Posterior vena cava (tissue), 2 donors: ENCODE measurements at places on chromosomes 2 and 18. TPM values are rescaled to one million over a fixed set of nuclear protein-coding genes. Genes with fewer than 3 reads are reported as not detected.

DNA sequence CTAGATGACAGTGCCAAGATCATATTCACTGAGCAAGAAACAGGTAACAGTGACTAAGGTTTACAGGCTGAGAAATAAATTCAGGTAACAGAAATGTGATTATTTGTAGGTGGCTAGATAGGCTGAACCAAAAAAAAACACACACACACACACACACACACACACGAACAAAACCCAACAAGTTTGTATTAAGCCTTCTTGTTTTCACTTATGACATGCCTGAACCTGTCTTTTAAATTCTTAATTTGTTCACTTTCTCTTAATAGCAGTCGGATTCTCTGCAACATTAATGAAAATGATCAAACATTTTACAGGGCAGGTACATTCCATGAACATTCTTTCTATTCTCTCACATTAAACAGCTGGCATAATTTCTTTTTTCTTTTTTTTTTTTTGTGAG, 18.8 kb upstream of the KIDINS220 start:
- no peak for DNase-seq

Gene MARS2
- total RNA-seq: 3.4 TPM

DNA sequence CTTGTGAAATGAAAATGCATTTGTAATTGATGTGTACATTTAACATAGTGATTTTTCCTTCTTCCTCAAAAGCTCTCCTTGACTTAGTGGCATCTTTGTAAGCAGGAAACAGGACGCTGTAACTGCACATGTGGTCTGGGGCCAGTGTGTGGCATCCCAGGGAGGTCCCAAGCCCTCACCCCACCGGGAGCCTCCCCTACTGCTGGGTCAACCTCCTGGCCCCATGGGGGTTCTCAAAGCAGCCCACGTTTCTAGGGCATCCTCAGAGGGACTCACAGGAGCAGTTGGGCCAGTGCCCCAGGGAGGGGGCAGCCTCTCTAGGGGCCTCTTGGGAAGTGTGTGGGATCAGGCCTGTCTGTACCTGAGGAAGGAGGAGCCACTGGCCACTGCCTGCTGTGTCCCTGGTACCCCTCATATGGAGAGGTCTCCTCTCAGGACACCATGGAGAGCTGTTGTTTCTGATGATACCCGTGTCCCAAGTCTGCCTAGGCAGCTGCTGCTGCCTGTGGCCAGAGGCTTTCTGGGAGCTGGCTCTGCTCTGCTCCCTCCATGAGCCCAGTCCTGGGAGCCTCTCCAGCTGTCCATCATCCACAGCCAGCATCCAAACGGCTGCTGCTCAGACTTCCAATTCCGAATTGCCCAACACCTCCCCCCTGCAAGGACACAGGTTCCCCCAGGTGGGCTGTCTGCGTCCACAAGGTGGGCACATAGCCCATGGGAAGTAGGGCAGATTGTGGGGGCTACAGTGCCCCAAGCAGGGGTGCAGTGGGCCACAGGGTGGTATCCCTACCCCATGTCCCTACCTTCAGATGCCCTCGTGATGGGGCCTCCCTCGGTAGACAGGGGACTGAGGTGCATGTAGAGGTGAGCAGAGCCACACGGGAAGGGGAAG, 13.4 kb downstream of the ARHGEF4 start:
- DNase-seq: no peak

Gene PIKFYVE
- 25.4 TPM for total RNA-seq

DNA sequence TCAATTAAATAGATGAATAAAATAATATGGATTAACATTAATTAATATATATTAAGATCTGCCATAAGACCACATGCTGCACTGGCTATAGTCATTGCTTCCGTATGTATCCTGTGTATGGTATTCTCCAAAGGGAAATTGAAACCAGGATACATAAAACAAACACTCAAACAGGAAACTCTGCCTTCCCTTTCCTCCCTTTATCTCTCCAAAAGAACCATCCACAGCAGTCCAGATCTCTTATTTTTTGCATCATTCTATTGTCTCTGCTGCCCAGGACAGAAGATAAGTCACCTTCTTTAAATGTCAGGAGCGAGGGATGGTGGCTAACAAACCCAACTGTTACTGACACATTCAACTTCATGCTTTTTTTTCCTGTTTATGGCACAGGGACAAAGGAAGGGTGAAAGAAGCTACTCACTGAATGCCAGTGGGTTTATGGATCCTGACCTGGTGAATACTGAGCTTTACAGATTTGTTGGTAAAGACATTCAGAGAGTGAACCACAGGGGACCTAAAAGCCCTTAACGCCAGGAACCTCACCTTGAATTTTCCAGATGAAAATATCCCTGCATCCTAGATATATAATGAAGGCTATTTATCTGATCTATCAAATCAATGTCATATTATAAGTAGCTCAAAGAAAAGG, 67.5 kb downstream of the CSRNP3 start:
- no peak for DNase-seq

- no peak for DNase-seq
Measured at GRCh38 chr2:86293612-86294011, 43.8 kb downstream of the REEP1 start.

- no peak for DNase-seq
Measured at GRCh38 chr2:150873396-150873772, 385.9 kb upstream of the RND3 start.

- peak; percentile 80 for DNase-seq
Measured at GRCh38 chr2:24828238-24828996, 35.2 kb downstream of the CENPO start.

Gene SERPINB5
- total RNA-seq: not detected

Gene RIOK3
- total RNA-seq: 65.8 TPM

DNA sequence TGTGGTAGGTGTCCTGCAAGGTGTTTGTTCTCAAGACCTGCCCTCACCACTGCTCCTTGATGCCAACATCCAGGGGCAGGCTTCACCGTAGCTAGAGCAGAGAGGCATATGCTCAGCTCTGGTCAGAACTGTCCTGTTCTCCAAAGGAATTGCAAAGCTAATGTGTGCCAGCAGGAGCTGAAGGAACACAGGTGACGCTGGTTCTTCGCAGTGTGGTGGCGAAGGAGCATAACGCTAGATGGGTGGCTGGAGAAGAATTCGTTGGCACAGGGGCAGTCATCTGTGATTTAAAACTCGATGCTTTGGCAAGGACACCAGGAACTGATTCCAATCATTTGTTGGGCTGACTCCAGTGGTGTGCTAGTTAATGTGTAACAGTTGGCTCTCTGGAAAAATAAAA, 11.4 kb upstream of the PER2 start:
- peak; percentile 31 for DNase-seq

- no peak for DNase-seq
Measured at GRCh38 chr2:122070241-122070731, 314.8 kb downstream of the TSN start.

GRCh38 chr2:64929333-64929732, 59.9 kb upstream of the SLC1A4 start:
- no peak for DNase-seq

DNA sequence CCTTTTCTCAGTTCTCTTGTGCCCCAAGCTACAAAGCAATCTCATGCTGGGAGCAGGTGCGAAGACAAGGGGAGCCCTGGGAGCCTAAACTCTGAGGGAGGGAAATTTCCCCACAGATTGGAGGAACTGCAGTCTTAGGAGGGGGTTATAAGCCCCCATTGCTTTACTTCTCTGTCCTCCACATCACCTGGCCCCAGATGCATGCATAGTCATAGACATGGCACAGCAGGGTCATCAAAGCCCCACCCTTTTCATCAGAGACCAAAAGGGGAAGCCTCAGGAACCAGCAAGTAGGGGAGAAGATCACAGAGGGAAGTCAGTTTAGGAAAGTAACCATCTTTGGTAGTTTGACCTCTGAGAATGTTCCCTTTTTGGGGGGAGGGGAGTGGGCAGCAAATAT, 33.7 kb downstream of the LANCL1 start:
- DNase-seq: no peak

Gene ALPG
- not detected for total RNA-seq

DNA sequence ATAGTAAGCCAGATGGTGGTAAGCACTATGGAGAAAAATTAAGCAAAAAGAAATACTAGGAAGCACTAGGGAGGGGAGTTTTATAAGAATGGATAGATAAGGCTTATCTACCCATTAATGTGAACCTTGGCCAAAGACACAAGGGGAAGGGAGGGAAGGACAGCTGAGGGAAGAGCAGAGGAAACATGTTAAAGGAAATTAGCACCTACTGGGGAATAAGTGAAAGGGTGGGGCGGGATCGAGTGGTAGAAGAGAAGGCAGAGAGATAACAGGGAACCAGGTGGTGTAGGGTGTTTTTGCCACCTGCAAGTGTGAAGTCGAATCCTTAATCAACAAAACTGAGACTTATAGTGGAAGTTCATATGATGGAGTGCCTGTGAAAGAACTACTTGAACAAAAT, 1.7 kb downstream of the UNC80 start:
- DNase-seq: no peak

Gene RHOB
- 1,258 TPM for total RNA-seq

- DNase-seq: no peak
Measured at GRCh38 chr18:75248426-75249174, 38.0 kb downstream of the TSHZ1 start.

DNA sequence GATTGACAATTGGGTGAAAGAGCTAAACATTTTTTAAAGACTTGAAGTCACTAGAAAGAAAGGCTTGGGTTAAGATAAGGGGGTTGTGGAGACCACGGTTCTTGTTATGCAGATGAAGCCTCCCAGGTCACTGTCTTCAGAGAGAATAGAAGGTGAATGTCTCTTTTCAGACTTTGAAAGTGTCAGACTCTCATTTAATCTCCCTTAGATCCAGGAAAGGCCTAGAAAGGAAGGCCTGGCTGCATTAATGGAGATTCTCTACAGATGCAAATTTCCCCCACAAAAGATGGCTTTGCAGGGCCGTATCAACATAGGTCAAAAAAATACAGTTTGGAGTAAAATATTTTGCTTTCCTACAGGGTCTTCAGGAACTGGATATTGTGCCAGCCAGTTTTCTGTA, 193.9 kb downstream of the RTP5 start:
- no peak for DNase-seq

Gene LYPD6
- total RNA-seq: 0.23 TPM

DNA sequence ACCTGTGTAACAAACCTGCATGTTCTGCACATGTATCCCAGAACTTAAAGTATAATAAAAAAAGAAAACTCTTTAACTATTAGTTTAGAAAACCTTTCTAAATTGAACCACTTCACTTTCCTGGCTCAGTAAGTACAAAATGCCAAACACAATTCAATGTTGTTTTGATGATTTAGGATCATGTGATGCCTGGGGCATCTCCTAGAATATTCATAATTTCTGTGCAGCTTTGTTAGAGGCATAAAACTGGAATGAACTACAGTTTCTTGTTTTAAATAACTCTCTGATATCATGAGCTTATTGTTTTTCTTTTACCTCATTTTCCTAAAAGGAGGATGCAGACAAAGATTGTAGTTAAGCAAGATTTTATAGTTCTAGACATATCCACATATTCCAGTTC, 139.0 kb upstream of the SESTD1 start:
- no peak for DNase-seq

Gene GCG
- not detected for total RNA-seq

GRCh38 chr18:23585007-23585871, 1.1 kb downstream of the NPC1 start:
- DNase-seq: no peak

GRCh38 chr2:66661253-66662173, 226.6 kb downstream of the MEIS1 start:
- no peak for DNase-seq

DNA sequence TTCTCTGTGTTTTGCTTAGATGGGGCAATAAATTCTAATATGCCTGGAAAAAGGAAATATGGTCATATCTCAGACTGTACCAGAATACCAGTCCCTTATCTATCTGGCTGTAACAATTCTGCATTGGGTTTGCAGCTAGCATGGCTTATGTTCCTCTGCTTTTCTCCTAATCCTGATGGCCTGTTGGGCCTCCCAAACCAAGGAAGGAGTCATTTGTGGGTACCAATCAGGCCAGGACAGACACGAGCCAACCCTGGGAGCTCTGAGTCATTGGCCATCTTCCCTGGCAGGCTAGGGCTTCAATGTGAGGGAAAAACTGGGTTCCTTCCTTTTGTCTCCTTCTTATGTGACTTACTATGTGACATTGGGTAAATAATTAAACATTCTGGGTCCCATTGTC, 12.0 kb downstream of the SMARCAL1 start:
- no peak for DNase-seq

DNA sequence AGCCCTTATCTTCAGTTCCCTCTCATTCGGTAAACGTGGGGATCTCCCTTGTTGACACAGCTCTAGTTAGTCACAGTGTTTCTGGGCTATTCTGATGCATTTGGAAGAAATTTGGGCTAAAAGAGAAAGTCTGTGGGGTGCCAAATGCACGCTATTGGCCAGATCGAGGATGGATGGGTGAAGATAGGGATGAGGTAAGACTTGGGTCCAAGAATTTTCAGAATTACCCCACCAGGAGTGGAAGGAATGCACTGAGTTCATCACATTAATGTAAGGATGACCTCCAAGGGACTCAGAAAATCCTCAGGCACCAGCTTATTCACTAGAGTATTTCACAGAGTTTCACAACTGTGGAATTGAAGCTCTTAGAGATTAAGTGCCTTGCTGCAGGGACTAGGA, 49.3 kb downstream of the NRP2 start:
- DNase-seq: no peak

DNA sequence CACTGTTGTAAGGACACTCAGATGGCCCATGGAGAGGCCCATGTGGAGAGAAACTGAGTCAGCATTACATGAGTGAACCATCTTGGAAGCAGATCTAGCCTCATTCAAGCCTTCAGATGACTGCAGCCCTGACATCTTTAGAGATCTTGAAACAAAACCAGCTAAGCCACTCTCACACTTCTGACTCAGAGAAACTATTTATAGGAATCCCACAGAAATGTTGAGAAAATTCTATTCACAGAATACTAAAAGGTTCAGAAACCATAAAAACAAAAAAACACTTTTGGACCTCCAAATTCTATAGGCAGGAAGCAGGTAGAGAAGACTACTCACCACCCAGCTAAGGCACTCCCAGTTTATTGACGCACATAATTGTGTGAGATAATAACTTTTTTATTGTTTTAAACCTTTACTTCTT, 8.7 kb downstream of the TMEM169 start:
- DNase-seq: no peak

DNA sequence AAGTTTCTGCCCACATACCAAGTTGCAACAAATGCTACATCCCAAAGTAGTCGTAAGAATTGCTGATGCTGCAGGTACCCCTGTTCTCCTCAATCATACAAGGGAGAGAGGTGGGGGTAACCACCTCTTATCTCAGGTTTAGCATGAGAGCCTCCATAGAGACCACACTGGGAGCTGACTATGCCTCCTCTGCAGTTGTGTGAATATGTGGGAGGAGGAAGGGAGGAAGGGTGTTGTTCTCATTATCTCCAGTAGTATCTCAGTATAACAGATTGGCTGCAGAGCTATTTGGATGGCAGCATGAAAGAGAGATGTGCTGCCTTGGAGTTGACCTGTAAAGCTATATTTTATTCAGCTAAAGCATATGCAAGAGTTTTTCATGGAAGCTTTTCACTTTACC, 690.7 kb downstream of the KCNJ3 start:
- no peak for DNase-seq

GRCh38 chr2:85806358-85807118, 52.7 kb downstream of the ATOH8 start:
- no peak for DNase-seq
